ENCODE measurements at places on chromosomes 12 and 14.

DNA sequence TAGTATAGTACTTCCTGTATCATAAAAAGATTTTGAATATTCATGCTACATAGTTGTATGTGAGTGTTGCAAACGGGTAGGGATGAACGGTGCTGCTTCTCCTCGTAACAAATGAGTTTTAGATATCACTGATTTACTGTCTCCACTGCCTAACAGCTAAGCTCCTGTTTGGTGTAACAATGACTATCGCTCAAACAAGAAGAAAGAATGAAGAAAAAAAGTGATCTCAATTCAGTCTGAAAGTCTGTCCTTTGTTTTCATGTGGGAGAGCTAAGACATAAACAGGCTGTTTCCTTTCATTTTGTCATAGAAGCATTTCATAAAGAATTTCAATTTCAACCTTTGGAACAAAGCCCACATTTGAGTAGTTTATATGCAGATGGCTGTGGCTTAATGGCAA, 26.1 kb upstream of the RTRAF start:
- no peak for DNase-seq

GRCh38 chr14:91714805-91715204, 17.1 kb downstream of the CATSPERB start:
- no peak for DNase-seq

DNA sequence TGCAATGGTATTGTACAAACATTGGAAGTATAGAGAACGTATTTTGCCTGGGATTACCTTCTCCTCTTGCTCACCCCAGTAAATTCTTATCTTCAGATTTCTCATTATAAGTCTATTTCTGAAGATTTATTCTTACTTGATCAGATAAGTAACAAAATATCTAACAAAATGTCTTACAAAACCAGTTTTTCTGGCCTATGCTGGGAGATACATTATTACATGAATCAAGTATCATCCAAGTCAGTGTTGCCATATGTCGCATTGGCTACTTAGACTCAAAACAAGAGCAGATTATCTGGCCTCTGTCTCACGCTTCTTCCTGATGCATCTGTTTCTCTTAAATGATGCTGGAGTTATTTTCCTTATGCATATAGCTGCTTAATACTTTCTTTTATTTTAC, 408.5 kb downstream of the CCER1 start:
- no peak for DNase-seq

DNA sequence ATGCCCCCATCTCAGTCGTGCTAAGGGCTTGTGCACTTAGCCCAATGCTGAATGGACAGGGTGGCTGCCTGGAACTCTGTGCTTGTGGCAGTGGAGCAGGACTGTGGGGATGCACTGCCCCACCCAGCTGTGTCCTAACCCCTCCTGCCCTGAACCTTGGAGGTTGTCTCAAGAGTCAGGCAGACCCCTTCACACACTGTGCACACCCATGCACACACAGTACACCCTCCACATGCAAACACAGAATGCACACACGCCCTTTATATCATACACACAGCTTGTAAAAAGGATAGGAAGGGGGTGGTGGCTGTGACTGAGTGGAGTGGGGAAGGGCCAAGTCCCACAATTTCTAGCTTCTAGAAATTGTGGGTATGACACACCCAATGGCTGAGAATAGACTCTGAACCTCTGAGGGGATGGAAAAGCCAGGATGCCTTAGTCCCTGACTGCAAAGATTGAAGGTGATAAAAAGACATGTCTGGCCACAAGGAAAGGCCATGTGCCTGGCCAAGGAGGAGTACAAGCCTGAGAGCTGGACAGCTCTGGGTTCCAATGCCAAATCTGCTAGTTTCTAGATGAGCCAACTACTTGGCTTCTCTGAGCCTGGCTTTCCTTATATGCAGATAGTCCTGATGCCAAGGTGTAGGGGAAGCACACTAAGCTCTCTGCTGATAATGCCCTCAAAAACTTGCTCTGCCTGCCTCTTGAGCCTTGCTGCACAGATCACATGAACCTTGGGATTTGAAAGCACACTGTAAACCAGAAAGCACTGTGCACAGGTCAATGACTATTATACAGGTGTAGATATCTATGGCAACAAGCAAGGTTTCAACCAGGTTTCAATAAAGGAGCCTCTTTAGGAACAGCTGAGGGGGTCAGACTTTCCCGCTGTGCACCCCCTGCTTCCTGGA, 8.4 kb downstream of the KRT8 start:
- no peak for DNase-seq

DNA sequence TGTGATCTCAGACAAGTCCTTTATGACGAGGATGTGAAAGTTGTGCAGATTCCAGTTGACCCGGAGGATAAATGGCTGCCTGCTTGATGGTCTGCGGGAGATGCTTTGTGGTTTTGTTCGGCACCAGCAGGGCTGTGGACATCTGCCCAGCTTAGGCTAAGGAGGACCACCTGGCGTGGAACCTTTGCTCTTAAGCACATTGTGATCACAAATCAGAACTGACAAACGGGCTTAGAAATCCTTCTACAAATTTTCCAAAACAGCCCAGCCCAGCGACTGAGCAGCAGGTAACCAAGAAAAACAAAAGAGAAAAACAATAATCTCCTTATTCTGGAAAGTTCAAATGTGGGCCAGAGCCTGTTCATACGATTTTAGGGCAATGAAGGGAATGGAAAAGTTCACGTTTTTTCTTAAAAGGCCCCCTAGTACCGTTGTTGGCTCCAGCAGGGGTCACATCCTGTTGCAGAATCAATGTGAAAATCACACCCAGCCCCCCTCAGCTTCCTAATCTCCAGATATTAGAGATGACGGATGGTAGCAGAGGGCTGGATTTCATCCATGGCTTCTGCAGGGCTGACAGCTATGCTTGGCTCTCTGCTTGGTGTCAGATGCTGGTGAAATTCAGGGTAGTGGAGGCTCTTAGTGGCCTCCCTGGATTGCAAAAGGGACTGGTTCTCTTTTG, 81.1 kb upstream of the RFLNA start:
- DNase-seq: no peak

GRCh38 chr14:74855945-74856344, 20.0 kb downstream of the PROX2 start:
- no peak for DNase-seq

DNA sequence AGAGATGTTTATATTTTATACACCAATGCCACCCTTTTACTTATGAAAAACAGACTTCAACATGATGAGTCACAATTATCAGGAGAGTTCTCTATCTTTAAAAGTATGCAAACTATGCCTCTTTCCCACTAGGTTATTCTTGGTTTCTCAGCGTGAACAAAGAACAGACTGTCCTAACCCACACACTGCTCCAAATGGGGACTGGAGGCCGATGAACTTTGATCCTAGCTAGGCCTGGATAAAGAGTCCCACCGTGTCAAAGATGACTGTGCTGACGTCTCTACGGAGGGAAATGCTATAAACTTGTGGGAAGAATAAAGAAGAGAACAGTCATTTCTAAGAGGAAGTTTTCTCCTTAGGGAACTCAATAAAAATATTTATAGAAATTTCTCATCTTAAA, 160.1 kb downstream of the EPS8 start:
- no peak for DNase-seq

GRCh38 chr12:68462803-68463202, 130.6 kb upstream of the MDM1 start:
- no peak for DNase-seq

- no peak for DNase-seq
Measured at GRCh38 chr12:52580496-52580895, 6.9 kb upstream of the KRT74 start.

DNA sequence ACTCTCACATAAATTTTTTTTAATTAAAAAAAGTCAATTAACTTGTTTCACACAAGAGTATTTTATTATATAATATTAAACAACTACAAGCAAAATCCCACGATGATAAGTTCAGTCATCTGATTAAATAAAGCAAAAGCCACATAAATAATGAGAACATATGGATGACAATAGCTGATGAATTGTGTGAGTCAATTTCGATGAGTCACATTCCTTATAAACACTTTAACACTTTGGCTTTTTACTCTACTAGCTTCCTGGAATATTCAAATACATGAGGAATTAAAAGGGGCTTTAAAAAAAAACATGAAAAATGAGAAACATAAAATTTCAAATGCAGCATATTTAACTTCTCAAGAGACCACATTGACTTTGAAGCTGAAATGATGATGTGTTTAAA, 95.3 kb downstream of the BCAT1 start:
- DNase-seq: no peak

GRCh38 chr12:5589054-5589453, 157.1 kb downstream of the NTF3 start:
- DNase-seq: no peak

GRCh38 chr12:92570056-92570753, 132.6 kb upstream of the PLEKHG7 start:
- DNase-seq: peak; percentile 8

DNA sequence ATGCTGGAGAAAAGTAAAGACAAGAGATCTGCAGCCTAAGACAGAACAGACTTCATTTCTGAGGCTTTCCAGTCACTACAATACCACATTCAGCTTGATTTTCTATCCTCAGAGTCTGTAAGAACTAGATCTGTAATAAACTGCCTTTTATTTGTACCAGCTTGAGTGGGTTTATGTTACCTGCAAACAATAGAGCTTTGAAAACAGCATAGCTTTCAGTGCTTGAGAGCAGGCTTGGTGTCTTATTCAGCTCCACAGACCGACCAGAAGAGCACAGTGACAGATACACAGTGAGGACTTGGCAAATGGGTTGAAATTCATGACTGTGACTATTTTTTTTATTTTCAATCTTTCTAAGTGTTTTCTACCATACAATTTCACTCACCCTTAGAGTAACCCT, 207.8 kb upstream of the OTX2 start:
- DNase-seq: no peak

GRCh38 chr12:49388682-49389386, 21.6 kb downstream of the SPATS2 start:
- DNase-seq: no peak

DNA sequence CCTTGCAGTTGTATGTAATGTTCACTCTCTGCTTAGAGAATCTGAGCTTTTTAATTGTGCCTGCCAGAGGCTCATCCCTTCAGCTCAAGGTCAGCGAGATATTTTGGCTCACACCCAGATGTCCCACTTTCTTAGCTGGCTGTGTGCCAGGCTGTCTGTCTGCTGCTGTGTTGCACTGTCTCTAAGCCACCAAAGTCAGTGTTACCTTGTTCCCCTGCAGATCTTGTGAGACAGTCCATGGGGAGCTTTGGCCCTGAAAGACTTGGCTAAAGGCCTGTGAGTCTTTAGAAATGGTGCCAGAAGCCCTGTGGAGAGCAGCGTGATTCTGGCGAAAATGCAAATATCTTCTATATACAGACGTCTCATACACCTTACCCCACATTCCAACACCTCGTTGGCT, 293.7 kb downstream of the TTC6 start:
- DNase-seq: no peak

DNA sequence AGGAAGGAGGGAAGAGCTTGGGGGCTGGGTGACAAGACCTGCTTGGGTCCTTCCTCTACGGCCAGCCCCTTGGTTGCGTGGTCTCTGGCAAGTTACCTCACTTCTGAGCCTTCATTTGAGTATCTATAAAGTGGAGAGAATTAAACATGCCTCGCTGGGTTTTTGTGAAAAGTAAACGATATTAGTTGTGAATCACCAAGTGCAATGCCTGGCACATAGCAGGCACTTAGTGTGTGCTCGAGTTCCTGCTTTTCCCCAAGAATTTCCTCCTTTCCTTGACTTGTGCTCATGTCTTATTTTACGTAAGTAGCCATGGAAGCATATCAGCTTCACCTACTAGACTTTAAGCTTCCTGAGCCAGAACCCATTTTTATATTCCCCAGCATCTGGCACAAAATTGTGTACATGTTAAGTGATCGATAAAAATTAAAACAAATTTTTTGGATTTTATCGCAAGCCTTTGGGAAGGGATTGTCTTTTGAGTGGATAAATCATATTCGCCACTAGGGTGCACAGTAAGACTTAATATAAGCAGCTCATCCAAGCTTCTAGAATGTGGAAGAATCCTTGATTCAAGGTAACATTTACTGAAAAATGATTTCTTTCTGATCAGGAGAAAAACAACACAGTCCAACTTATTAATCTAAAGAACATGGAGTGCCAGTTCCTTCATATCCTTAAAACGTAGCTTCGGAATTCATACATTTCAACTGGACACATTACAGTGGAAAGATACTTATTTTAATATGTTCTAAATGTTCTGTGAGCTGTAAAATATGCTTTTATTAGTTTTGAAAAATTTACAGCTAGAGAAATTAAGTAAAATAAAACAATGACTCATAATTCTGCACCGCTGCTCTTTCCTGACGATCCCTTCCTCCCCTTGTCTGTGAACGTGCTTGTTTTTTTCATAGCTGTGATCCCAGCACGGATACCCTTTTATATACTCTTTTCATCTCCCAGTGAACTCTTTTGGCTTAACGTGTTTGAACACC, 62.0 kb downstream of the SLC25A47 start:
- DNase-seq: no peak

DNA sequence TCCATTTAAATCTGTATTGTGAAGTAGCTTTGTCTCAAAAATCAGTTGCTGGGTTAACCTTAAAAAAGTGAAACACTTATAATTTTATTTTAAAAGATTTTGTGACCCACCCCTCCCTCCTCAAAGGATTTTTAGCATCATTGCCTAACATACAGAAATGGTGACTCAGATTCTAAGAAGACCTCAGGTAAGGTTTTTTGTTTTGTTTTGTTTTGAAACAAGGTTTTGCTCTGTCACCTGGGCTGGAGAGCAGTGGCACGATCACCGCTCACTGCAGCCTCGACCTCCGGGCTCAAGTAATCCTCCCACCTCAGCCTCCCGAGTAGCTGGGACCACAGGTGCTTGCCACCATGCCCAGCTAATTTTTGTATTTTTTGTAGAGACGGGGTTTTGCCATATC, 74.2 kb downstream of the GNS start:
- DNase-seq: no peak

GRCh38 chr14:55313480-55313879, 42.3 kb downstream of the FBXO34 start:
- no peak for DNase-seq

- DNase-seq: no peak
Measured at GRCh38 chr12:111685322-111685810, 390 bp downstream of the BRAP start.

DNA sequence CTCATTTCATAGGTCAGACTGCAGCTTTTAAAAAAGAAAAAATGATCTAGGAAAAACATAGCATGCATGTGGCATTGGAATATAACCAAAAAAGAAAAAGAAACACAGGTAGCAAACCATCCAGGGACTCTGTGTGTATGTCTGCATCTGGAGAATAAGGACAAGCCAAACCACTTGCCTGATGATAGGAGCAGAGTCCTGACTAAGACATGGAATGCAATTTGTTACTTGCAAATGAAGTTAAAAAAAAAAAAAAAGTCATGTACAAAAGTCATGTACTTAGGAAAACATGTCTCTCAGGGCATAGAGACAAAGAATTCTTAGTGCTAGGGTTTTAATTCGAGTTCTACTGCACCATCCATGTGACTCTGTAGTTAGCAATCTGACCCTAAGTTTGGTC, 15.9 kb downstream of the TSPAN11 start:
- DNase-seq: no peak
